ENCODE measurements at places on chromosomes 1 and 21.
A peak's percentile ranks its signal among the peaks of the same experiment; 100 is the strongest.

DNA sequence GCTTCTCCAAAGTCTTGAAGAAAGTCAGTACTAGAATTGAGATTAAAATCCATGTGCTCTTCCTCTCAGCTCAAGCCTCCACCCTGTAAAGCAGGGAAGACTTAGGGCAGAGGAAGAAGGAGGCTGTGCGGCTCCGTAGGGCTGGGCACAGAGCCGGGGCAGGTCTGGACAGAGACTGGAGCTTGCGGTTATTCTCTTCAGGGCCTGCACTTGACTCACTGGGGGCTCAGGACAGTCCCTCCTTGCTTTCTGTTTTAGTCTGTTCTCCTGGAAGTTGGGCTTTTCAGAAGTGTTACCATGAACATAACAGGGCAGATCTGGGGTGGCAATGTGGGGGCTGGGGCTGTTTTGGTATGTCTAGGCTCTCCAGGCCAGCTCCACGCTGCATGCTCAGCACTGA, 21.6 kb upstream of the TRABD2B start:
- no peak for DNase-seq

- no peak for DNase-seq
Observed at GRCh38 chr1:77313491-77313890, 31.7 kb downstream of the AK5 start.

DNA sequence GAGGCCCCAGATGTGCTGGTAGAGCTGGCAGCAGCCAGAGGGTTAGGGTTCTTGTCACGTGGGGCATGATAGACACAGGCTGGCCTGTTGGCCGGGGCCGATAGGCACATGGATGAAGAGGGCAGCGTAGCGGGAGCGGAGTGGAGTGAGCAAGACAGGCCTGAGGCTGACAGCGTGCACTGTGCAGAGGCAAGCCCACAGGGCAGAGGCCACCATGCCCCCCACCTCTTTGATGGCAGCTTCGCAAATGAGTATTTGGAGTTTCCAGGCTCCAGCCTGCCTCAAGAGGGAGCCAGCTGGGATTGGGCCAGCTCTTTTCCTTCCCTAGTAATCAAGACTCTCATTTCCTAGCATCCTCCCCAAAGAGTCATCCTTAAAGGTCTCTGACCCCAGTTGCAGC, 43.5 kb downstream of the TMCC2 start:
- no peak for DNase-seq

DNA sequence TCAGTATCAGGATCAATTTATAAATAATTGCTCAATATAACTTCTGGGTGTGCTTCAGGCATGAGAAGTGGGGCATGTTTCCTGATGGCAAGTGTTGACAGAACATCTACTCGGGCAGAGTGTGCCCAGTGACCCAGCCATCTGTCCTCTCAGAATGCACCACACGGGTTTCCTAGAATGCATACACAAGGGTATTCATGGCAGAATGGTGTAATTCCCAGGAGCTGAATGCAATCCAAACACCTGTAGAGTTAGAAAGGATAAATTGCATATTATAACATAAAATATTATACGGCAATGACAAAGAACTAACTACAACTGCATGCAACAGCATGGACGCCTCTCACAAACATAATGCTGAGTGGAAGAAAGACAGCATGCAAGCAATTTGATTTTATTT, 391.9 kb downstream of the SIPA1L2 start:
- DNase-seq: no peak

GRCh38 chr21:37537391-37537996, 170.9 kb downstream of the DYRK1A start:
- no peak for DNase-seq

GRCh38 chr1:208071435-208072031, 160.6 kb upstream of the CD34 start:
- no peak for DNase-seq

GRCh38 chr1:27416387-27417111, 24.1 kb downstream of the GPR3 start:
- no peak for DNase-seq

GRCh38 chr1:78075621-78076020, 29.9 kb downstream of the GIPC2 start:
- DNase-seq: no peak

DNA sequence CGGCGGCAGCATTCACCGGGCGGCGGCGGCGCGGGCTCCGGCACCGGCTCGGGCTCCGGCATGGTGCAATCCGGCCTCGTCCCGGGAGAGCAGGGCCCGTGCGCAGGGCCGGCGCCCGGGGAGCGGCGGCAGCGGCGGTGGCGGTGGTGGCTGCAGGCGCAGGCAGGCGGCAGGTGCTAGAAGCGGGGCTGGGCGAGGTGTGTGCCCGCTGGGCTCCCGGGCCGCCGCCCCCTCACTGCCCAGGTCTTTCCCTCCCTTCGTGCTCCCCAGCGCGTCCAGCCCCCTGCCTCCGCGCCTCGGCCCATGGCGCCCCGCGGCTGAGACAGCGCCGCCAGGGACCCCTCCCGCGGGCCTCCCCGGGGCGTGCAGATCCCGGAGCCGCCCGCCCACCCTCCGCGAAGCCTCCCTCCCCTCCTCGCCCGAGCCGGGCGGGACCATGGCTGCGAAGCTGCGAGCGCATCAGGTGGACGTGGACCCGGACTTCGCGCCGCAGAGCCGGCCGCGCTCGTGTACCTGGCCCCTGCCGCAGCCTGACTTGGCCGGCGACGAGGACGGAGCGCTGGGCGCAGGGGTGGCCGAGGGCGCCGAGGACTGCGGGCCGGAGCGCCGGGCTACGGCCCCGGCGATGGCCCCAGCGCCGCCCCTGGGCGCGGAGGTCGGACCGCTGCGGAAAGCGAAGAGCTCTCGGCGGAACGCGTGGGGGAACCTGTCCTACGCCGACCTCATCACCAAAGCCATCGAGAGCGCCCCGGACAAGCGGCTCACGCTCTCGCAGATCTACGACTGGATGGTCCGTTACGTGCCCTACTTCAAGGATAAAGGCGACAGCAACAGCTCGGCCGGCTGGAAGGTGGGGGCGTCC, 492 bp downstream of the FOXO6 start:
- peak; percentile 76 for DNase-seq

GRCh38 chr1:179016706-179017382, 8.8 kb upstream of the FAM20B start:
- DNase-seq: peak; percentile 82

DNA sequence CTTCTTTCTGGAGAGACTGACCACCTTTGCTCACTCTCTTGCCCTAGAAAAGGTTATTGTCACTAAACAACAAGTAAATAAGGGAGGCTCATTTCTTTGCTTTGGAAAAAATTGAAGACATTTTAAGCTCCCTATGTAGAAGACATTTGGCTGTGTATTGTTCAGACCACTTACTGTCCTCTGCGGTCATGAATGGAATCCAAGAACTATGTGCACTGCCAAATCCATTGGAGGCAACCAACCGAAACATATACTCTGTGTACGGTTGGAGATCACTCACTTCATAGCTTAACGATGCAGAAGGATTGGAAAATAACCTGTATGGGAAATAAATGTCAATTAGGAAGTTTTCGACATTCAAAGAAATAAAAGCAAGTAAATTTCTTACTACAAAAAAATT, 332.8 kb downstream of the KCTD3 start:
- no peak for DNase-seq

DNA sequence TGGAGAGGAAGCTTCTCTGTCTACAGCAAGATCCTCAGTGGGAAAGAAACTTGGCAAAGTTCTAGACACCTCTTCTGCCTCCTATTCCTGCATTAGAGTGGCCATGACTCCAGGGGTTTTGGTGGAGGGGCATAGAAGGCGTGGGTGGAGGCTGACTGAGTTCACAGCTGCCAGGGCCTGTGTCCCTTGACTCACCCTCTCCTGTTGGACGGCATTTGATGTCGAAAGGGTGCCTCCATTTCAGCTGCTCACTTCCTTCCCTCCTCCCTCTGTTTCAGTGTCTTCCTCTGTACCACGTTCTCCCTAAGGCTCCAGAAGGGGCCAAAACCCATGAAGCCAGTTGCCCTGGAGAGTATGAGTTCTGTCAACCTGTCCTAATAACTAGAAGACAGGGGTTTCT, 632 bp downstream of the TMEM79 start:
- no peak for DNase-seq

GRCh38 chr1:80509965-80510522, 1290.7 kb upstream of the ADGRL2 start:
- no peak for DNase-seq

- DNase-seq: no peak
Observed at GRCh38 chr1:155990005-155990739, 11.8 kb upstream of the ARHGEF2 start.
